ENCODE measurements at places on chromosomes 12 and 14. TPM values are rescaled to one million over a fixed set of nuclear protein-coding genes. Genes with fewer than 3 reads are reported as not detected.
A peak's percentile ranks its signal among the peaks of the same experiment; 100 is the strongest.

CBLN3 gene
- 2.1 TPM for total RNA-seq

PZP gene
- total RNA-seq, result not detected

GPR132 gene
- 1.9 TPM for total RNA-seq

TAS2R46 gene
- 2.3 TPM for total RNA-seq

IL31 gene
- total RNA-seq, result not detected

MYH6 gene
- not detected for total RNA-seq

DNA sequence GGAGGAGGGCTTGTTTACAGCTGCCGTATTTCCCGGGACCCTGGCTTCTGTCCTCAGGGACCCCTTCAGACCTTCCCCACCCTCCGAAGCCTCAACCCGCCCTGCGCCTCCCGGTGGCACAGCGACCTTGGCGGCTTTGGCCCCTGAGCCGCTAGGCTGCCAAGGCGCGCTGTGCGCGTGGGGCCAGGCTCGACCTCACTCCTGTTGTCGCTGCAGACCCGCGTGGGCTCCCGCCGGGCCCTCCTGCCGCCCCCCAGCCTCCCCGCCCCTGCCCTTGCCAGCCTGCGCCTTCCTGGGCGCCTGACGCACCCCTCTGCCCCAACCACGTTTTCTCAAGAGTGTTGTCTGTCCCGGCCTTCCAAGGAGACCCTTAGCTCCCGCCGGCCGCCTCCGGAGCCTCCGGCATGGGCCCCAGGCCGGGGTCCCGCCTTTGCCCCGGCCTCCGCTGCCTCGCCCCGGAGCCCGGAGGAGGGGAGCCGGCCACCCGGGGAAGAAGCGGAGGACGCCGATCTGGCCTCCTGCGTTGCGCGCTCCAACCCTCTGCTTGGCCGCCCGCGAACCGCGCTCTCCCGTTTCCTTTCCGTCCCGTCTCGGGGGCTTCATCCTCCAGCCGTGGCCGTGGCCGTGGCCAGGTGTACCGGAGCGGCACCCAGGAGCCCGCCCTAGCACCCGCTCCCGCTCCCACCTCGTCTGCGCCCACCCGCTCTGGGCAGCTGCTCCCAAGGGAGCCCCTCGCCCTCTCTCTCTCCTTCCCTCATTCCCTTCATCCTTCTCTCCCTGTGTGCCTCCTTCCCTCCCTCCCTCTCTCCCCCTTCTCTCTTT, 19.9 kb downstream of the PPP2R5C start:
- peaks cover 12% of the 10 kb centered on the region for H3K4me1 ChIP-seq
- no peak for DNase-seq
- peak overlapping the region; percentile 38 for H3K4me3 ChIP-seq
- H3K36me3 ChIP-seq, result no peaks in the 10 kb centered on the region

DNA sequence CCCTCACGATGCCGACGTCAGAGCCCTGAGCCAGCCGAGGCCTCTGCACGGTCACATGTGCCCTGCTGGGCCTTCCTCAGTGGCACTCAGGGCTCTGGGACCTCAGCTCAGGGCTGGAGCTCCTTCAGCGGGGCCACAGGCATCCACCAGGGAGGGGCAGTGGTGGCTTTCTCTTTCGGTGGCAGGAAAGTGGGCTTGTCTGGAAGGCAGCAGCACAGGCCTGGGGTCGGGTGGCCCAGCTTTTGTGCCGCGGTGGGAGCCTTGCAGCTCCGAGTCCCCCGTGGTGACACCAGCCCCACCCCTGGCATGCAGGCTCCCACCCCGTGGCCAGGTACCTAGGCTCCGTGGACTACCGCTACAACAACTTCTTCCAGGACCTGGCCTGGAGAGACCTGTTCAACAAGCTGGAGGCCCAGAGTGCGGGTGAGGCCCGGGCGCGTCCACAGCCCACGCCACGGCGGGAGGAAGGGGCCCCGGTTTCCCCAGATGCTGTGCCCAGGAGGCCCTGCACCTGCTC, 14.2 kb upstream of the TEX22 start:
- H3K27me3 ChIP-seq, result no peaks in the 10 kb centered on the region
- H3K36me3 ChIP-seq, result peaks cover 59% of the 10 kb centered on the region
- DNase-seq, result no peak
- H3K4me3 ChIP-seq, result no peak overlapping the region

- no peak overlapping the region for H3K4me3 ChIP-seq
- no peaks in the 10 kb centered on the region for H3K27me3 ChIP-seq
- H3K27ac ChIP-seq, result no peak overlapping the region
- no peak for DNase-seq
Observed at GRCh38 chr12:20805921-20806320, 4.6 kb upstream of the SLCO1B3 start.

- H3K27me3 ChIP-seq, result no peaks in the 10 kb centered on the region
- H3K36me3 ChIP-seq, result no peaks in the 10 kb centered on the region
- DNase-seq, result no peak
- no peak overlapping the region for H3K27ac ChIP-seq
Observed at GRCh38 chr12:21725731-21726130, 48.8 kb downstream of the KCNJ8 start.

DNA sequence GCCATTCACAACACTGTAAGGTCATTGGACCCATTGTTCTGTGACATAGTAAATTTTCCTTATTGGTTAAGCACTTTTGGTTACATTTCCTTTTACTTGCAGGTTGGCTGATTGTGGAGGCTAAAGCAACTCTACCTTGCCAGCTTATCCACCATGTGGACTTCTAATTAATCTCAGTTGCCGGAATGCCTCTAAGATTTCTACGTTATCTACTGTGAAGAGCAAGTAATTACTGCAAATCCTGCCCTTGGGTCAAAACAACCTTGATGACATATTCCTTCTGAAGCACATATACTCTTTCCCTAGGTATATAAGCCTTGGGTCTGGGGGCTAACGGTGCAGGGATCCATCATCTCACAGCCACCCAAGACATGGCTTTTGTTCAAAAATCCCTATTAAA, 19.5 kb upstream of the MORN3 start:
- DNase-seq, result no peak
- H3K36me3 ChIP-seq, result no peaks in the 10 kb centered on the region
- H3K27me3 ChIP-seq, result no peaks in the 10 kb centered on the region
- H3K4me1 ChIP-seq, result peaks cover 12% of the 10 kb centered on the region

DNA sequence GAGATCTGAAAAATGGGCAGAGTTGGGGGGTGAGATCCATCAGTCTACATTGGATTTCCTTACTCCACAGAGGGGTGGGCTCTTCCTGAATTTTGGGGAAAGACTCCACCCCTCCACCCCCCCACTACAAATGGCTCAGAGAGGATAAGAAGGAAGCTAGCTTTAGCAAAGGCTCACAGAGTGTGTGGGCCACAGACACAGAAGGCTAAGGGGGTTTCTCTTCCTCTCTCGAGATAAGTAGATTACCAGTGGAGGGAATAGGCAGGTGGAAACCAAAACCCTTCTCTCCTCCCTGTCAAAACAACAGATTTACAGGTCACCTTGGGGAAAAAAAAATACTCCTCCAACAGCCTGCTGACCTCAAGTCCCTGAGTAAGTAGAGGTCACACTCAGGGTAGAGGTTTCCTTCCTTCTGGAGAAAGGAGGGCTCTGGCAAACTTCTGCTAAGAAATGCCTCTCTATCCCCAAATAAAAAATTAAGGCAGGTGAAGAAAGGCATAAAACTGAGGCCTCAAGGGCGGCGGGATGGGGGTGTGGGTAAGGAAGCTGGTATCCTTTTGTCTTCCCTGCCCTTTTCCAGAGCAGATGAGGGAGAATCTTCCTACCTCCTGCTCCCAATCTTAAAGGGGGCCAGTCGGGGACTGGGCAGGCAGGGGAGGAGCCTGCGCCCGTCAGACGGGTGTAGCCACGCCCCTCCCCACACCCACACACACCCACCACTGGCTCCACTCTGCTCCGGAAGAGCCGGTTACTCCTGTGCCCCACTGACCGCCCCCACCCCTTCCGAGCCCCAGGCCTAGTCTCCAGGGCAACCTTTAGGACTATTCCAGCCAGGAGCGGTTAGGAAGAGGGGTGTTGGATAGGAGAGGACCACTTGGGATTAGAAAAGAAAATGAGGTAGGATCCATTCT, 1.9 kb upstream of the BAZ2A start:
- no peaks in the 10 kb centered on the region for H3K36me3 ChIP-seq
- no peaks in the 10 kb centered on the region for H3K27me3 ChIP-seq
- H3K4me1 ChIP-seq, result peaks cover 58% of the 10 kb centered on the region
- peak overlapping the region; percentile 12 for H3K4me3 ChIP-seq
- DNase-seq, result peak; percentile 88

DNA sequence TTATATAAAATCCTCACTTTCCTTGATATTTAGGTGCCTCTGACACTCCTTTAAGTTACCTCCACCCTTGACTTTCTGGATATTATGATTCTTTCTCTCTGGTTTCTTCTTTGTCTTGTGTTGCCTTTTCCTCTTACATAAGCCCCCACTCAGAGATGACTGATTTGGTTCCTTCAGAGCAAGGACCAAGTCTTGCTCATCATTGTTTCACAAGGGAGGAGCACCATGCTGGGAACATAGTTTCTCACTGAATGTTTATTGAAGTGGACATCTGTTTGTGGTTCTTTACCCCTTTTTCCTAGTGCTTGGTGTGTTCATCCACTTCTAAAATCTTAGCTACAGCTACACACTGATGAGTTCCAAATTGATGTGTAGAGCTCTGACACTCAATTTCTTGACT, 161.3 kb upstream of the PTPRQ start:
- no peak overlapping the region for H3K4me3 ChIP-seq
- no peaks in the 10 kb centered on the region for H3K27me3 ChIP-seq
- DNase-seq, result no peak
- H3K27ac ChIP-seq, result no peak overlapping the region
- no peaks in the 10 kb centered on the region for H3K36me3 ChIP-seq

- no peaks in the 10 kb centered on the region for H3K36me3 ChIP-seq
- peak overlapping the region; percentile 74 for H3K27ac ChIP-seq
- H3K4me3 ChIP-seq, result no peak overlapping the region
- H3K27me3 ChIP-seq, result no peaks in the 10 kb centered on the region
Observed at GRCh38 chr14:100030452-100031153, 34.6 kb upstream of the EVL start.

- H3K36me3 ChIP-seq, result no peaks in the 10 kb centered on the region
- no peaks in the 10 kb centered on the region for H3K27me3 ChIP-seq
- no peaks in the 10 kb centered on the region for H3K4me1 ChIP-seq
- DNase-seq, result no peak
- no peak overlapping the region for H3K27ac ChIP-seq
Observed at GRCh38 chr12:43444940-43445564, 107.0 kb downstream of the ADAMTS20 start.

DNA sequence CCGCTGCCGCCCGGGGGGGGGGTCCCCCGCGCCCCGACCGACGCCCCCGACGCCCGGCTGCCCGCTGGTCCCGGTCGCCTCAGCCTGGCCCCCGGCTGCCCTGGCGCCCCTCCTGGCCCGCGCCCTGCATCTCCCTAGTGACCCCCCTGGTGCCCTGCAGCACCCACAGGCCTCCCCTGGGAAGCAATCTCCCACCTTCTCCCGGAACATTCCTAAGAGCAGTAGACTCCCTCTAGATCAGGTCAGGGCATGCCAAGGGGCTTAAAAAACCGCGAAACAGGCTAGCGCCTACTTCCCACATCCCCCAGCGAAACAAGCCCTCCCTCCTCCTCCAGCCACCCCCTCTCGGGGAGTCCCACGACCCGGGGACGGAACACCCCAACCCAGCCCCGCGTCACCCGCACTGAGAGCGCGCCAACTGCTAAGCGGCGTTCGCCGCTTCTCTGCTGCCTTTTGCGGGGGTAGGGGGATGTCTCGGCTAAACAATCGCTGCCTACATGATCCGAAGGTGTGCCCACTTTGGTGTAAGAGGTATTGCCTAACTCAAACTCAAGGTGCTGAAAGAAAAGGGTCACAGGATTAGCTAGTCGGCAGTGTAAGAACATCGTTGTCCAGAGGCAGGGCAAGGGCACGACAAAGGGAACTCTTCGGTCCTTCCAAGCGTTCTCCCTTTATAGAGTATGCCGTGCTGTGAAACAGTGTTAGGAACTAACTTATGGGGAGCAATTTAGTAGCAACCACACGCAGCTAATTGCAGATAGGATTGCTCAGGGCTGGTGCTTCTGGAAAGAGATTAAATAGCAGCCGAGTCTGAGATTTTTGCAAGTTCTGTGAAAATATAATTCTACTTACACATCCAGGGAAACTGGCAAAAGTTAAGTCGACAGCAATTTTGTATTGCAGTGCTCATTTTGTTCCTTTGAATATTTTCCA, 619 bp upstream of the NTN4 start:
- peak; percentile 62 for DNase-seq
- H3K4me1 ChIP-seq, result no peaks in the 10 kb centered on the region
- H3K4me3 ChIP-seq, result peak overlapping the region; percentile 77
- H3K27me3 ChIP-seq, result no peaks in the 10 kb centered on the region
- H3K27ac ChIP-seq, result peak overlapping the region; percentile 66
- H3K36me3 ChIP-seq, result no peaks in the 10 kb centered on the region

- peaks cover 43% of the 10 kb centered on the region for H3K4me1 ChIP-seq
- no peak for DNase-seq
- no peak overlapping the region for H3K4me3 ChIP-seq
- H3K27ac ChIP-seq, result peak overlapping the region; percentile 25
Observed at GRCh38 chr14:31990183-31990857, 86.8 kb upstream of the ARHGAP5 start.

DNA sequence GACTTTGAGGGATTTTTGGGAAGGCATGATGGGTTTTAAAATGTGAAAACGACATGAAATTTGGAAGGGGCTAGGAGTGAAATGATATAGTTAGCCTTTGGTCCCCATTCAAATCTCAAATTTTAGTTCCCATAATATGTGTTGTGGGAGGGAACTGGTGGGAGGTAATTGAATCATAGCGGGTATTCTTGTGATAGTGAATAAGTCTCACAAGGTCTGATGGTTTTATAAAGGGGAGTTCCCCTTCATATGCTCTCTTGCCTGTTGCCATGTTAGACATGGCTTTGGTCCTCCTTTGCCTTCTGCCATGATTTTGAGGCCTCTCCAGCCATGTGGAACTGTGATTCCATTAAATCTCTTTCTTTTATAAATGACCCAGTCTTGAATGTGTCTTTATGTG, 72.8 kb downstream of the SLC16A7 start:
- no peak for DNase-seq
- H3K27ac ChIP-seq, result no peak overlapping the region
- H3K27me3 ChIP-seq, result no peaks in the 10 kb centered on the region

DNA sequence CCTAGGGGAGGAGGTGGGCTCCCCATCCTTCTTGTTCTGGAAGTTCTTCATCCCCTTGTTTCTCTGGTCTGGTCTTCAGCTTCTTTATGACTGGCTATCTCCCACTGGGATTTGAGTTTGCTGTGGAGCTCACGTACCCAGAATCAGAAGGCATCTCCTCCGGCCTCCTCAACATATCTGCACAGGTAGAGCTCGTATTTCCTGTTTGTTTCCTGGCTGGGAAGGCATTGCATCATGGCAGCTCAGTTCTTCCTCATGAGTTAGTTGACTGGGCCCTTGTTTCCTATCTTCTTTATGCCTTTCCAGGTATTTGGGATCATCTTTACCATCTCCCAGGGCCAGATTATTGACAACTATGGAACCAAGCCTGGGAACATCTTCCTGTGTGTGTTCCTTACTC, 19.8 kb downstream of the ERG28 start:
- DNase-seq, result no peak
- no peak overlapping the region for H3K4me3 ChIP-seq
- no peaks in the 10 kb centered on the region for H3K4me1 ChIP-seq
- no peaks in the 10 kb centered on the region for H3K27me3 ChIP-seq

DNA sequence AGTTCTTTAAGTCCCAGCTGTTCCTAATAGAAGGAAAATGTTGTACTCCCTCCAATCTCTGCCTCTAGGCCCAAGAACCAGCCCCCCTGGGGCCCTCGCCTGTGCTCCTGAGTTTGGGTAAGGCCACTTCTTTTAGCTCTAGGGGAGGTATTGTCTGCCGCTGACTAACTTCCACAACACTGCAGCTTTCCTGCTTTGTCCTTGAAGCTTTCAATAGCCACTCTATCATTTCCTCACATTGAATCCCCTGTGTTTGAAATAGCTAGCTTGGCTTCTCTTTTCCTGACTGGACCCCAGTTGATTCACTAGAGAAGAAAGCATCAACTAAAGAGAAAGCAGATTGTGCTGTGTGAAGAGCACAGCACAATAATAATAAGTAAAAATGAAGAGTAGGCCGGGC, 28.8 kb downstream of the KRT80 start:
- H3K27me3 ChIP-seq, result no peaks in the 10 kb centered on the region
- H3K27ac ChIP-seq, result no peak overlapping the region
- H3K4me1 ChIP-seq, result peaks cover 6% of the 10 kb centered on the region
